ENCODE measurements at places on chromosomes 4 and X.
A peak's percentile ranks its signal among the peaks of the same experiment; 100 is the strongest.

DNA sequence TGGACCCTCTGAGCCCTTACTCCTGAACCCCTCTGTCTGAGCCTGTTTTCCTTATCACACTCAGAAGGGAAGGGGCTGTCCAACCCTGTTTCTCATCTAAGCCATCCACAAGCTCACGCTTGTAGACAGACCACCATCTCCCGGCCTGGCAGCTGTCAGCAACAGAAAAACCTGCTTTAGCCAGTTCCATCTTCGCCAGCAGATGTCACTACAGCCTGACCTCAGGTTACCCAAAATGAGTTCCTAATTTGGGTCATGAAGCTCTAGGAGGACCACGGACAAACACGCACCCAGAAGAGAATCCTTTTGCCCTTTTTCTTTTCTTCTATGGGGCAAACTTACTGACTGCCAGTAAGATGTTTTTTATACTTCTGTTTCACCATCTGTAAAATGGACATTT is 445.4 kb downstream of the BCOR start:
- no peaks in the 10 kb centered on the region for H3K36me3 ChIP-seq
- H3K4me1 ChIP-seq, result no peaks in the 10 kb centered on the region
- H3K4me3 ChIP-seq, result no peak overlapping the region
- H3K27ac ChIP-seq, result no peak overlapping the region
- peaks cover 4% of the 10 kb centered on the region for H3K27me3 ChIP-seq

DNA sequence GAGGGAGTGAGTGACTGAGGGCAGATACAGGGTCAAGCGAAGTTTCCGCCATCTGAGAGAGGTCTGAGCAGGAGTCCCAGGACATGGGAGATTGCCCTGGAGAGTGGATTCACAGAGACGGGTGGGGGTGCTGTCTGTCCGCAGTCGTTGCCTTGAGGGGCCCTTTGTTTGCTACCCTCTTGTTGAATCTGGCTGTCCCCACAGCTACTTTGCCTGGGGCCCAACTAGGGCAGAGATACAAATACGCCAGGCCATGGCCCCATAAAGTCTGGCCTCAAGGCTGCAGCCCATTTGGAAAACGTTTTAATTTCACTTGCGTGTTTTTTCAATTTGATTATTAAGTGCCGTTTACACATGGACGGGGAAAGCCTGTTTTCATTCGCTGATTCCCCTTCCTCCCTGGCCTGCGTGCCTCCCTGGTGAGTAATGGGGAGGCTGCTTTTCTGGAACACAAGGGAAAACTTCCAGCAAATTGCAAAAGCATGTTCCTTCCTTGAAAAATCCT is 134.4 kb downstream of the SMIM20 start:
- no peak overlapping the region for H3K27ac ChIP-seq
- DNase-seq, result no peak
- no peak overlapping the region for H3K4me3 ChIP-seq
- H3K27me3 ChIP-seq, result peaks cover 22% of the 10 kb centered on the region
- no peaks in the 10 kb centered on the region for H3K36me3 ChIP-seq

GRCh38 chrX:153414856-153415510 is 3.7 kb downstream of the ZFP92 start:
- DNase-seq, result no peak
- peaks cover 11% of the 10 kb centered on the region for H3K4me1 ChIP-seq
- no peaks in the 10 kb centered on the region for H3K36me3 ChIP-seq
- no peak overlapping the region for H3K27ac ChIP-seq
- H3K27me3 ChIP-seq, result peaks cover 16% of the 10 kb centered on the region

DNA sequence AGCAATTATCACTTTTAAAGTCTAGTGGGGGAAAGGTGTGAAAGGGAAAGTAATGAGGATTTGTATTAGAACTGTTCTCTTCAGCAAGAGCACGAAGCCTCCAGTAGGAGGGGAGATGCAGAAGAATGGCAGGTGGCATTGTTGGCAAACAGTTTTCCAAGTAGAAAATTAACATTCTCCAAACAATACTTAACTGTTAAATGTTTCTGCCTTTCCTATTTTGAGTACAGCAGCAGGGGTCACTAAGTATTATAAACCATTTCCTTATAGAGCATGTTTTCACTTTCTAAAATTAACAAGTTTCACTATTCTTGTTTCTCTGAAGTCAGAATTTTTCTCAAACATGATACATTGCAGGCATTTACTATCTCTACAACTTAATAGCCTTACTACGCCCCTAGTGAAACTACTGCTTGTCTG is 58.7 kb downstream of the LEF1 start:
- no peak for DNase-seq
- H3K4me3 ChIP-seq, result peak overlapping the region; percentile 63
- peaks cover 94% of the 10 kb centered on the region for H3K4me1 ChIP-seq
- peaks cover 66% of the 10 kb centered on the region for H3K36me3 ChIP-seq
- H3K27ac ChIP-seq, result peak overlapping the region; percentile 94

GRCh38 chrX:127762663-127763062 is 289.5 kb downstream of the ACTRT1 start:
- no peaks in the 10 kb centered on the region for H3K4me1 ChIP-seq
- no peaks in the 10 kb centered on the region for H3K36me3 ChIP-seq
- no peak for DNase-seq
- no peak overlapping the region for H3K4me3 ChIP-seq
- no peaks in the 10 kb centered on the region for H3K27me3 ChIP-seq

DNA sequence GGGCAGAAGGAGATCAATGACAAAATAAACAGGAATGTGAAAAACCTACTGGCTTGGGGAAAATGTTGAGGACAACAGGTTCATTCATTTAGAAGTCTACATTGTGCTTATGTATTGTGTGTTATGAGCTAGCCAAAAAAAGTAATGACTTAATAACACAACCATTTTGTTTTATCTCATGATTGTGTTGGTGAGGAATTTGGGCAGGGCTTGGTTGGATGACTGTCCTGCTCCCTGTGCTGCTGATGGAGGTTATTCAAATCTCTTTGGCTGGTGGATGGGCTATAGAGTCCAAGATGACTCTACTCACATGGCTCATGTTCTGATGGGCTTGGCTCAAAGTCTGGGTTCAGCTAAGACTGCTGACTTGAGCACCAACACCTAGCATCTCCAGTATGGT is 116.3 kb downstream of the HS3ST1 start:
- H3K27ac ChIP-seq, result no peak overlapping the region
- H3K36me3 ChIP-seq, result no peaks in the 10 kb centered on the region

DNA sequence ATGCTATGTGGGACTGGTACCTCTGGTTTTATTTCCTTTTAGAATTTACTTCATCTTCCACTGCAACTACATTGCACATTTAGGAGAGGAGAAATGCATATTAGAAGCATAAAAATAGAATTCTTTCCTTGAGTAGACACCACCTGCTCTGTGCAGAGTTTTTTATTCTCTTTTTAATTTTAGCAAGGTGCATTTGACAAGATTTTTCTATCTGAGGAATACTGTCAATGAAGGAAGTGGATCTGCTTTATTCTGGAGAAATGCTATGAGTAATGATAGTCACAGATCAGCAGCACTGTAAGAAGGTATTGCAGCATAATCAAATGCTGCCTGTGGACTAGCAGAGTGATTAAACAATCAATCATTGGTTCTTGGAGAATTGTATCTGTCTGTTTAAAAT is 1038.3 kb downstream of the RAPGEF2 start:
- no peaks in the 10 kb centered on the region for H3K4me1 ChIP-seq
- no peak for DNase-seq
- no peak overlapping the region for H3K27ac ChIP-seq
- H3K4me3 ChIP-seq, result no peak overlapping the region
- no peaks in the 10 kb centered on the region for H3K36me3 ChIP-seq

- no peak overlapping the region for H3K27ac ChIP-seq
- peaks cover 25% of the 10 kb centered on the region for H3K36me3 ChIP-seq
- peaks cover 30% of the 10 kb centered on the region for H3K4me1 ChIP-seq
- no peaks in the 10 kb centered on the region for H3K27me3 ChIP-seq
- H3K4me3 ChIP-seq, result no peak overlapping the region
- DNase-seq, result no peak
These were observed 15.4 kb upstream of the FAM9C start for GRCh38 chrX:13059637-13060499.

GRCh38 chr4:52977252-52977651 is 115.1 kb downstream of the RASL11B start:
- DNase-seq, result no peak
- H3K4me3 ChIP-seq, result no peak overlapping the region
- no peaks in the 10 kb centered on the region for H3K4me1 ChIP-seq
- no peaks in the 10 kb centered on the region for H3K36me3 ChIP-seq
- no peak overlapping the region for H3K27ac ChIP-seq
- H3K27me3 ChIP-seq, result no peaks in the 10 kb centered on the region

GRCh38 chr4:54585321-54586000 is 72.3 kb upstream of the KIT start:
- DNase-seq, result no peak
- no peaks in the 10 kb centered on the region for H3K27me3 ChIP-seq
- H3K4me3 ChIP-seq, result no peak overlapping the region
- no peaks in the 10 kb centered on the region for H3K36me3 ChIP-seq

DNA sequence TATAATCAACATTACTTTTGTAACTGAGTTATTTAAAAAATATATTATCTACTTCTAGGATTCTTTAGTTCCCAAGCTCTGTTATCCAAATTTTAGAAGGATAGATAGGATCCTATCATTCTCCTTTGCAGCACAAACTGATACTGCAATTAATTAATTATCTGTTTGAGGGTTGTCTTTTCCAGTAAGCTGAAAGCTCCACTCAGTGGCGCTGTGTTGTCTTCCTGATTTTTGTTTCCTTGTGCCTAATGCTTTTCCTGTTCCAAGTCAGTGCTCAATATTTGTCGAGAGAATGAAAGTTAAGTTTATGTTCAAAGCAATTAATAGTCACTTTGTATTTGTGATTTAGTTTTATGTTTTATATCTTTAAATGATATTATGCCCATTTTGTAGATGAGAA is 107.4 kb upstream of the ANK2 start:
- no peak overlapping the region for H3K27ac ChIP-seq
- peaks cover 6% of the 10 kb centered on the region for H3K27me3 ChIP-seq
- no peaks in the 10 kb centered on the region for H3K36me3 ChIP-seq
- no peak for DNase-seq
- H3K4me3 ChIP-seq, result no peak overlapping the region

- H3K27me3 ChIP-seq, result no peaks in the 10 kb centered on the region
- no peak overlapping the region for H3K27ac ChIP-seq
- DNase-seq, result no peak
- H3K4me1 ChIP-seq, result peaks cover 21% of the 10 kb centered on the region
- H3K36me3 ChIP-seq, result no peaks in the 10 kb centered on the region
These were observed 163.9 kb downstream of the KDR start for GRCh38 chr4:54961357-54961975.

DNA sequence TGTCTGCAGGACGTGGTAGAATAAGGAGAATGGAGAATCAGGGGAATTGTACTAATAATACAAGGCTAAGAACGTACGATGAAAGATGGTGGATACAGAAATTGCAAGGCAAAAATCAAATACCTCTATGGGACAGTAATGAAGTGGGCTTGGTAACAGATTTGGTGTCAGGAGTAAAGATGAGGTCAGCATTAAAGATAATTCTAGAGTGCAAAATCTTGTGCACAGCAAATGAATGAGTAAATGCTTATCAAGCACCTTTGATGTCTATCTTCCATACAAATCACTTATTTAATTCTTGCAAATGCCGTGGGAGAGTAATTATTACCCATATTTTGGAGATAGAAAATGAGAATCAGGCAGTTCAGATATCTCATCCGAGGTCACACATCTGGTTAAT is 70.9 kb downstream of the DDX60 start:
- peaks cover 55% of the 10 kb centered on the region for H3K36me3 ChIP-seq
- no peaks in the 10 kb centered on the region for H3K4me1 ChIP-seq
- DNase-seq, result no peak
- H3K4me3 ChIP-seq, result no peak overlapping the region
- no peaks in the 10 kb centered on the region for H3K27me3 ChIP-seq

DNA sequence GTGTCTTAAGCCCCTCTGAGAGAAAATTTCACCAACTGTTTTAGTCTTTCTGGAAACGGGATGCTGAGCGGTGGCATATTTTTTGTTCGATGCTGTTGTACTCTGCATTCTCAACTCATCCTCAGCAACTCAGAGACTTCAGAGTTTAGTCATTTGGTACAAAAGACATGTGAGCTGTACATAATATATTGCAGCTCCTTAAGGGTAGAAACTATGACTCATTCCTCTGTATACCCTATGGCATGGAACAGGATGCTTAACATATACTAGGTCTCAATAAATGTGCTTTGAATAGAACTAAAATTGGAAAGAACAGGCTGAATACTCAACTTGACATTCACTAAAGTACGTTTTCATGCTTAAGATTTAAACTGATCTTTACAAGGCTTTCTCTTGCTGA is 130.5 kb upstream of the SLITRK2 start:
- H3K4me1 ChIP-seq, result no peaks in the 10 kb centered on the region
- no peaks in the 10 kb centered on the region for H3K27me3 ChIP-seq
- no peak for DNase-seq

DNA sequence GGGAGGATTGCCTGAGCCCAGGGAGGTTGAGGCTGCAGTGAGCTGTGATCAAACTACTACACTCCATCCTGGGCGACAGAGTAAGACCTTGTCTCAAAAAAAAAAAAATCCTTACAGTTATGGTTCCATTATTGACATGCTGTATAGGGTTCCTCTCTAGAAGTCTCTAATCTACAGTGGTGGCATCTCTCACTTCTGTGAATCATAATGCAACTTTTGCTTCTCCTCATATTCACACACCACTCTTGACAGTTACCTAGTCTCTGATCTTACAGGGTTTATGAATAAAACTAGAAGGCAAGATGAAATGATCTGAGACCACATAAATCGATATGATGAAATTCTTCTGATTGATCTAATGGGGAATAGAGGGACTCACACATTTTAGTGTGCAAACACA is 40.6 kb downstream of the DOCK11 start:
- no peak for DNase-seq
- peaks cover 69% of the 10 kb centered on the region for H3K4me1 ChIP-seq
- H3K27me3 ChIP-seq, result no peaks in the 10 kb centered on the region
- H3K4me3 ChIP-seq, result no peak overlapping the region
- H3K27ac ChIP-seq, result peak overlapping the region; percentile 81

DNA sequence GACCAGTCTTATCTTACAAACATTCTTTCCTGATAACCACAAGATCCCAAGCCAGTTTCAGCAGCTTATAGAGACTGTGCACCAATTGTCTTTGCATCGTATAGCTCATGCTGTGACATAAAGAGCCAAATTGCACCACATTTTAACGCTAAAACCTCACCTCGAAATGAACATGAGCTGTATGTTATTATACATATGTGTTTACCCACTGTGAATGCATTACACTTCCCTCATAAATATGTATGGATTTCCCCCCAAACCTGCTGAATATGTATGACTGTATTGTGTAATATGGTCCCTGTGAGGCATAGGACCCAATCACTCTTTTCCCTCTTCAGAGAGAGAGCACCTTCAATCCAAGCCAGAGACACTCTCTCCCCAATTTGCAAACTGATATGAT is 692.4 kb downstream of the NLGN4X start:
- no peaks in the 10 kb centered on the region for H3K27me3 ChIP-seq
- H3K36me3 ChIP-seq, result no peaks in the 10 kb centered on the region
- no peak overlapping the region for H3K27ac ChIP-seq
- DNase-seq, result no peak
- H3K4me3 ChIP-seq, result no peak overlapping the region

DNA sequence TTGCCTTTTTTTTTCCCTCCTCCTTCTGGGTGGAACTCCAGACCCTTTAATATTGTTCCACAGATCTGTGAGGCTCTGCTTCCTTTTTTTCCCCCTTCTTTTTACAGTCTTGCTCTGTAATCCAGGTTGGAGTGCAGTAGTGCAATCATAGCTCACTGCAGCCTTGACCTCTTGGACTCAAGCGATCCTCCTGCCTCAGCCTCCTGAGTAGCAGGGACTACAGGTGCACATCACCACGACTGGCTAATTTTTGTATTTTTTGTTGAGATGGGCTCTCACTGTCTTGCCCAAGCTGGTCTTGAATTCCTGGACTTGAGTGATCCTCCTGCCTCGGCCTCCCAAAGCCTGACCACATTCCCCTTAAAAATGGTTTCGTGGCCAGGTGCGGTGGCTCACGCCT is 26.8 kb downstream of the NSD2 start:
- no peak for DNase-seq
- H3K27me3 ChIP-seq, result no peaks in the 10 kb centered on the region
- H3K4me1 ChIP-seq, result peaks cover 68% of the 10 kb centered on the region
